AG20443 (cell line): ENCODE measurements at places on chromosomes 3 and 15.

GRCh38 chr3:124200407-124200806, 208.5 kb upstream of the ROPN1 start:
- peak; percentile 23 for DNase-seq

DNA sequence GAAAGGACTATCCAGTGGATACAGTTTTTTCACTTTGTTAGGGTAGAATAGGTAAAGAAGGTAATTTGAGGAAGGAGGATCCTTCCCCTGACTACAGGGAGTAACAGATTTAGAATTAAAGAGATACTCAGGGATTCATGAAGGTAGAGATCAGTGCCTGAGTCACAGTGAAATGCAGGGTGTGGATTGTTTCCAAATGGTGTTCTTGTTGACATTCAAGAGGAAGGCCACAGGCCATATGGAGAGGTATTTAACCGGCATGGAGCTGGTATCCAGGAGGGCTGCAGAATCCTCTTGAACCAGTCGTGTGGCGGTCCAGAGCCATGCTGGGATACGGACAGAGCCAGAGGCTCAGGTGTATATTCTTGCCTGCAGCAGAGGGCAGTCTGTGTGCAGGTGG, 28.2 kb downstream of the GYG1 start:
- DNase-seq: no peak

GRCh38 chr3:136778865-136779264, 26.7 kb upstream of the STAG1 start:
- peak; percentile 27 for DNase-seq

DNA sequence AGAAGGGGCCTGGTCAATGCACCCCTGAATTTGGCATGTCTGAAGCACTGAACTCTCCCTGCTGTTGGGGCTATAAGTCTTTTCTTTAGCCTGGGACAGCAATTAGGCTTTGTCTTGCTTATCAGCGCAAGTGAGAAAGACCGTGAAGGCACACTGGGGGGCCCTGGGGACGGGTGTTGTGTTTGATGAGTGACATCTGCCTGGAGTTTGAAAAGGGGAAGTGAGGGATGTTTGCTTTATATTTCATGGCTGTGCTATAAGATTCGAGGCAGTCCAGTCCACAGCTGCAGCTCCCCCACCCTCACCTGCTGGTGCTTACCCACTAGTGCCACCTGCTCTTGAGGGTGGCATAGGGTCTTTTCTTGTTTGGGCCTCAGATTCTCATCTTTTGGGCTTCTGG, 44.8 kb downstream of the CEMIP start:
- no peak for DNase-seq

GRCh38 chr3:30181581-30181980, 424.8 kb upstream of the TGFBR2 start:
- DNase-seq: peak; percentile 14

GRCh38 chr3:184227481-184227935, 1.9 kb upstream of the VWA5B2 start:
- peak; percentile 77 for DNase-seq

DNA sequence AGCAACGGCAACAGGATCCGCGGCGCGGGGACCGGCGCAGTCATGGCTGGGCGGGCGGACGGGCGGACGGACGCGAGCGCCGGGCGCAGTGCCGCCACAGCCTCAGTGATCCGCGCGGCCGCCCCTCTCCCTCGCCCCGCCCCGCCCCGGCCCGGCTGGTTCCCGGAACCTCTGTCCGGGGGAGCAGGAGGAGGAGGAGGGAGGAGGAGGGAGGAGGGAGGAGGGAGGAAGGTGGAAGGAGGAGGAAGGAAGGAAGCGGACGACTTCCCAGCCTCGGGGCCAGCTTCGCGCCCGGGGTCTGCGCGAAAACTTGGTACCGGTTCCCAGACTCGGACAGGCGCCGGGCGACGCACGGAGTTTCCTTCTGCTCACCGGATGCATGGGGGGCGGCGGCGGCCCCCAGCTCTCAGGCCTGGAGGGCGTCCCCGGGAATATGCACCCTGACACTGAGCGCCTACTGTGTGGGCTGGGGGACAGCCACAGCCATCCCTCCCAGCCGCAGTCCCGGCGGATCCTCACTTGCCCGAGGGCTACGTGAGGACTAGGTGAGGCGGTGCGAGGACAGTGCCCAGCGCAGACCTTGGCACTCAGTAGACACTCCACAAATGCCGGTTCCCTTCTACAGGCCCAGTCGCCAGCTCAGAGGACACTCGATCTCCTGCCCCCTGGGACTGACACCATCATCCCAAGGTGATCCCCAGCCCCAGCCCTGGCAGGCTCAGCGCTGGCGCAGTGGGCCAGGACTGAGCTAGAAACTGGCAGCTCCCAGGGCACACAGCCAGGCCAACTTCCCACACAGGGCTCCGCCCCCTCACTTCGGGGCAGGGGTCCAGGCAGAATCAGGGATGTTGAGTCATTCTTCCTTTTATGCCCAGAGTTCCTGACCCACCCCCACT, at the start of gene SHISA5:
Gene SHISA5 (minus strand): TSS at position 124 of the 896 bp plus-strand sequence. CDS start 80 bp downstream, at position 44.
- DNase-seq: peak; percentile 90

DNA sequence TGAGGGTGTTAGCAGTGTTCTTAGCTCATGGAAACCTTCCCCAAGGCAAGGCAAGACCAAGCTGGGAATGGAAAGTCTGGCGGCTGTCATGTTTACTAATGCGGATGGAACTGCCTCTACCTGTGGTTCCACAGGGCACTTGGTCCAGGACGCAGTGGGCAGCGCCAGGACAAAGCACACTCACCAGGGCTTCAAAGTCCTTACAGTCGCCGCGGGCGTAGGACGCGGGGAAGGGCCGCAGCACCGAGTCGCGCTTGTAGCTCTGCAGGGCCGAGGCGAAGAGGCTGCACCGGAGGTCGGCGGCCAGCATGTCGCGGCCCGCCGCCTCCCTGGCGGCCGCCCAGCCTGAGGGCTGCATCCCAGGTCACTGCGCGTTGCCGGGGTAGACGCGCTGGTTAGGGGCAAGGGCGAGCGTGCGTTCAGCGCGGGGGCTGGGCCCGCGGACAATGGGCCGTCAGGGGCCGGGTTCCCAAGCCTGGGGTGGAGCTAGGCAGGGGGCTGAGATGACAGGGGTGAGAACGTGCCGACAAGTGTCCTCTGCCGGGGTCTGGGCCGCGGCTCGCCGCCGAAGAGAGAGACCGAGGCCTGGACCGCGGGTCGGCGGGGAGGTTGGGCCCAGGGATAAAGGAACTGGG, 497 bp downstream of the PARP16 start:
- peak; percentile 63 for DNase-seq

- DNase-seq: no peak
Observed at GRCh38 chr3:194548346-194549321, 61.8 kb upstream of the ATP13A3 start.

GRCh38 chr3:75332794-75333193, 331.3 kb upstream of the FRG2C start:
- DNase-seq: peak; percentile 34

- peak; percentile 23 for DNase-seq
Observed at GRCh38 chr3:187943677-187944389, 198.6 kb upstream of the BCL6 start.

DNA sequence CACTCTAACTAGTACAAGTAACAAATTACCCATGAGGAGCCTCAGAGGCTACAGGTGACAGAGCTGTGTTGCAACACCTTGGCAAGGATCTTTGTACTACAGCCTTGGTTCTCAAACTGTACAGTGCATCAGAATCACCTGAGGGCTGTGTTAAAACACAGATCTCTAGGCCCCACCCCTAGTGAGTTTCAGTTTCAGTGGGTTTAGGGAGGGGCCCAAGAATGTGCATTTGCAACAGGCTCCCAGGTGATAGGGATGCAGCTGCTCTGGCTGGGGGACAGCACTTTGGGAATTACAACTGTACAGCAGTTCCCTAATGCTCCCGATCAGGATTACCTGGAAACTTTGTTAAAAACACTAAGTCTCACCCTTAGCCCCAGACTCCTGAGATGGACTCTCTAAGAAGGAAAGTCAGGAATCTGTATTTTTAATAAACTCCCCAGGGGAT, 66.1 kb upstream of the NR2F2 start:
- DNase-seq: no peak

GRCh38 chr3:122786066-122786465, 7.6 kb downstream of the HSPBAP1 start:
- peak; percentile 75 for DNase-seq

DNA sequence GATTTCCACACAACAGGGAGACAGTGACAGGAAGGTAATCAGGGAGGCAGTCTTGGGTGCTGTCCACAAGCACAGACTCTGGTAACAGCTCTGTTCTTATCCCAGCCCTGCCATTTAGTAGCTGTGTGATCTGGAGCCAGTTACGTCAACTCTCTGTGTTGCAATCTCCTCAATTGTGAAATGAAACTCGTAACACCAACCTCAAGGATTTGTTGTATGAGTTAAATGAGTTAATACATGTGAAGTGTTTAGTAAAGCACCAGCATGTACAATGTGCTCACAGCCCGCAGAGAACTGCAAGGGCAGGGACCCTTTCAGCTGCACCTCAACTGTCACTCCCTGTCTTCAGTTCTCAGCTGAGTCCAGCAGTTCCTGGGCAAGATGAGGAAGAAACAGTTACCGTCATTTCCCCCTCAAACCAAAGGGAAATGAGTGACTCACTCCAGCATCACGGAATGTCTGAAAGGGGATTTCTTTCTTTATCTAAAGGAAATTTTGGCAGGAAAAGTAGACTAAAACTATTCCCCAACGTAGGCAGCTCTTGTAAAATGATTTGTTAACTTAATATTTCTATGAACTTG, 39.9 kb upstream of the MB21D2 start:
- peak; percentile 82 for DNase-seq

GRCh38 chr3:14471016-14471415, 68.6 kb downstream of the SLC6A6 start:
- DNase-seq: no peak

DNA sequence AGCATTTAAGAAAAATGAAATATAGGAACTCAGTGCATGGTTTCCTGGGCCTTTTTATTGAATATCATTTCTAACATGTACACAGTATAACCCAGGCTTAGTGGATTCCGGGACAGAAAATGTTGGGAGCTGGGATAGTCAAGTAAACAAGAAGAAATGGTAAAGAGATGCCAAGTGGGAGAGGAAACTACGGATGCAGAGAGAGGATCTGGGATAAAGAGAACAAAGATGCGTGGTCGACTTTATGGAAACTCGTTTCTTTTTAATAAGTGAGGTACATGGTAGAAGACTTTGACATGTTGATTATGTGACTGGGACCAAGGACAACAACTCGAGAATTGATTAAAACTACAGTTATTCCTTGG, 1.2 kb upstream of the GPR176 start:
- no peak for DNase-seq

DNA sequence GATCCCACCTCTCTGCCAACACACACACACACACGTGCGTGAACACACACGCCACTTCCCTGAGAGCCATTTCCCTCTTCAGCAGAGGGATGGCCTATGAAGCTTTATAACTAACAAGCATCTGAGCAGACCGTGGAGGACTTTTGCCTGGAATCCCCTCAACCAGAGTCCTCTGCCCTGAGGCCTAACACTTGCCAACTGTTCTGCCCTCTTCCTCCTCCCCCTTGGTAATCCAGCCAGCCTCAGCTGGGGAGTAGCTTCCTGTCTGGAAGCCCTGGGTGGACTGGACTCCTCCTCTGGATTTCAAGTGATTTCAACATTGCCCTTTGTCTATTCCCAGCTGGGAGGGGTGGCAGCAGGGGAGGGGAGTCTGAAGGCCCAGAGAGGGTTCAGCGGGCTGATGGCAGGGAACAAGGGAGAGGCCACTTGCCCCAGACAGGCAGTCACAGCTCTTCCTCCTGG, 68.4 kb upstream of the HACD2 start:
- peak; percentile 87 for DNase-seq

GRCh38 chr15:76983590-76984375, 11.1 kb upstream of the PSTPIP1 start:
- DNase-seq: no peak

- no peak for DNase-seq
Observed at GRCh38 chr3:124075753-124076152, 83.8 kb upstream of the ROPN1 start.

DNA sequence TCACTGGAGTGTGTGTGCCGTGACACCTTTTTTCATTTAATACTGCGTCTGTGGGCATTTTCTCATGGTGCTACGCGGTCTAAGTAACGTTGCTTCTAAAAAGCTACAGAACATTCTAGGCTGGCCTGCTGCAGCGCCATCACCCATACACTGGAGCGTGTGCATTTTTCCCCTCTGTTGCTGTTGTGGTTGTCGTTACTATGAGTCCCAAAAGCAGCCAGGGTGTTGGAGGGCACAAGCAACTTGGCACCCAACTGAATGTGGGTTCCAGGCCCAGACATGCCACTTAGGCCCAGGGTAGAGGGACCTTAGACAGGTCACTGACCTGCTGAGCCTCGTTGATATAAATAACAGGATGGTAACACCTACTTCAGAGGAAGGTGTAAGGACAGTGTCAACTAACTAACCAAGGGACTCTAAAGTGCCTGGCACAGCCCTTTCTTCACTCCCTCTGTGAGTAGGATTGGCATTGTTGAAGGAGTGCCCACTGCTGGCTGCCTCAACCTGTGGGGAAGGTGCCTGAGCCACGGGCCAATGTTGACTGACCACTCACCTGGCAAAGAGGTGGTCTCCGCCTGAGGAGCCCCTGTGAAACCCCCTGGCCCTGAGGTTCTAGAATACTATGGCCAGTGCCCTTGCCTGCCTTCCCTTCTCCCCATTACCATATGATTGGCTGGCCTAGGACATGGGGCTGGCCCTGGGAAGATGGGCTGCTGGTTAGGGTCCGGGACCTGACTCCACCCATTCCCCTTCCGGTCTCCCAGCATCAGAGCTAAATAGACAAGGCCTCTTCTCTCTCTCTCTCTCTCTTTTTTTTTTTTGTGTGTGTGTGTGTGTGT, 3.5 kb downstream of the CSK start:
- no peak for DNase-seq
